Right atrium auricular region (tissue), 2 donors: ENCODE measurements at places on chromosomes 13 and 19. TPM values are rescaled to one million over a fixed set of nuclear protein-coding genes. Genes with fewer than 3 reads are reported as not detected.
A peak's percentile ranks its signal among the peaks of the same experiment; 100 is the strongest.

The ZNF709 gene
- total RNA-seq: 1.6 TPM

The TM9SF2 gene
- 60.6 TPM for total RNA-seq

The ZSCAN1 gene
- total RNA-seq: not detected

The KCNN1 gene
- 0.63 TPM for total RNA-seq

The ZNF497 gene
- total RNA-seq: 0.56 TPM

The RASGRP4 gene
- 2.9 TPM for total RNA-seq

The GZMM gene
- total RNA-seq: not detected

DNA sequence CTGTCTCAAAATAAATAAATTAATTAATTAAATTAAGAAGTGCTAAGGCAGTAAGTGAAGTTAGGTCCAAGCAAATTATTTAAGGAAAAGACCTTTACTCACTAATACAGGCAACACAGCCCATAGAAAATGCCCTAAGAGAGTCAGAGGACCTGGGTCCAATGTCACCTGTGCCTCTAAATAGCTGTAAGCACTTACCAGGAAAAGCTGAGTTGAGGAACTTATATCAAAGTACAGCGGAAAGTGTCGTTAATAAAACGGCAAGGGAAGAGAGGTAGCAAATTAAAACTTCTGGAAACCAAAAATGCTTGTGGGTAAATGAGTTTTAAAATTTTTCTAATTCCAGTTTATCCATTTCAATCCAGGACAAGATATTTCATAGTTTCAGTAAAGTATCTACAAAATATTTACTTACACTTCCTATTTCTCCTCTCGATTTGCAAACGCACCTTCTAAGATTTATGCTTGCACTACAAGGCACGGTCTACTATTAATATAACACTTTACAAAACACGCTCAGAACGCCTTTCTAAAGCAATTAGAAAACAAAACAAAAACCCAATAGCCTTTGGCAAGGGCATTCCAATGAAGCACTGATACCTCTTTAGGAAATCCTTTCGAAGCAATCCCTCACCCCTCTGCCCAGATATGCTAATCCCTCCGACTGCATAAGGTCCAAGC is 963 bp downstream of the VPS36 start:
- H3K27ac ChIP-seq: peak overlapping the region; percentile 94
- H3K4me3 ChIP-seq: peak overlapping the region; percentile 67
- no peaks in the 10 kb centered on the region for H3K4me1 ChIP-seq
- no peak for DNase-seq
- H3K36me3 ChIP-seq: no peaks in the 10 kb centered on the region

DNA sequence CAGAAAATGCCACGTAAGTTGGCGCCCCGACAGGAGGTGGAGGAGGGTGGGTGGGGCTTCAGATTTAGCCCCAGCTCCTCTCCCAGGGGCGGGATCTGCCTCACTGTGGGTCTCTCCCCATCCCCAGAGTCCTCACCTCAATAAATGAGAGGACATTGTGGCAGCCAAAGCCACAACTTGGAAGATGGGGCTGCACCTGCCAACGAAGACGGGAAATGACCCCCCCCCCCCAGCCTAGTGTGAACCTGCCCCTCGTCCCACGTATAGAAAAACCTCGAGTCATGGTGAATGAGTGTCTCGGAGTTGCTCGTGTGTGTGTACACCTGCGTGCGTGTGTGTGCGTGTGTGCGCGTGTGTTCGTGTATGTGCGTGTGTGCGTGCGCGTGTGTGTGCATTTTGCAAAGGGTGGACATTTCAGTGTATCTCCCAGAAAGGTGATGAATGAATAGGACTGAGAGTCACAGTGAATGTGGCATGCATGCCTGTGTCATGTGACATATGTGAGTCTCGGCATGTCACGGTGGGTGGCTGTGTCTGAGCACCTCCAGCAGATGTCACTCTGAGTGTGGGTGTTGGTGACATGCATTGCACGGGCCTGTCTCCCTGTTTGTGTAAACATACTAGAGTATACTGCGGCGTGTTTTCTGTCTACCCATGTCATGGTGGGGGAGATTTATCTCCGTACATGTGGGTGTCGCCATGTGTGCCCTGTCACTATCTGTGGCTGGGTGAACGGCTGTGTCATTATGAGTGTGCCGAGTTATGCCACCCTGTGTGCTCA is 1.5 kb upstream of the TRAPPC5 start:
- H3K27me3 ChIP-seq: no peaks in the 10 kb centered on the region
- H3K4me3 ChIP-seq: no peak overlapping the region
- no peak for DNase-seq
- no peak overlapping the region for H3K27ac ChIP-seq

- DNase-seq: no peak
- no peaks in the 10 kb centered on the region for H3K27me3 ChIP-seq
- H3K27ac ChIP-seq: no peak overlapping the region
- H3K4me1 ChIP-seq: no peaks in the 10 kb centered on the region
- H3K4me3 ChIP-seq: no peak overlapping the region
- no peaks in the 10 kb centered on the region for H3K36me3 ChIP-seq
Measured at GRCh38 chr13:28540612-28541011, 45.7 kb upstream of the FLT1 start.

DNA sequence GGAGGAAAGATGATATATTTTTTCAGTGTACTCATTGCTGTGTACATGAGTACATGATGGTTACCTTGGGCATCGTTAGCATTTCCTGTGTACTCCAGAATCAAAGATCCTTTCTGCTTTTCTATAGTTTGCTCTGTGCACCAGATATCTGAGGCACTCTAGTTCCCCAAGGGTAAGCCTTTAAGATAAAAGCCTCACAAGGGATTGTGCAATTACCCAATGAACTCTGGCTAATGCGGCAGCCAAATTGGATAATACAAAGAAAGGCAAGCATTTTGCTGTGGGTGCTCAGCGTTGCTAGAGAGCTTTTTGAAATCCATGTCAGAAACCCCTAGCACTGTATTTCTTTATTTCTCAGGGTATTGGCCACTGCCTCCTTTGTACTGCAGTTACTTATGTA is 2.9 kb downstream of the CYSLTR2 start:
- no peak overlapping the region for H3K27ac ChIP-seq
- H3K27me3 ChIP-seq: no peaks in the 10 kb centered on the region

DNA sequence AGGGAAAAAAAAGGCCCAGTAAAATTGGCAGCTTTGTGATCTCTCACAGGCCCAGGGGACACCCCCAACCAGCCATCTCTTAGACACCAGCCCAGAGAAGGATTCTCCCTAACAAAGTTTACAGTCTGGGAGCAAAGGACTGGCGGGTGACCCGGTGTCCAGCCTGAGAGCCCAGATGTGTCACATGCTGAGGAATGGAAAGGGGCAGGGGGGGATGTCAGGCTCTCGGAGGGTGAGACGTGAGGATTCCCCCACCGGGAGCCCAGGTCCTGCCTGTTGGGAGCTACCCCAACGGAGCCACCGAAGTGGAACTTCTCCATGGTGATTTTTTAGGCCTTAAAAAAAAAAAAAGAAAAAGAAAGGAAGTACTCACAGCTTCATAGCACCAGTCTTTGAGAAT is 4.8 kb upstream of the CTXN1 start:
- peaks cover 55% of the 10 kb centered on the region for H3K36me3 ChIP-seq
- no peaks in the 10 kb centered on the region for H3K27me3 ChIP-seq
- no peak overlapping the region for H3K27ac ChIP-seq
- H3K4me1 ChIP-seq: peaks cover 38% of the 10 kb centered on the region

DNA sequence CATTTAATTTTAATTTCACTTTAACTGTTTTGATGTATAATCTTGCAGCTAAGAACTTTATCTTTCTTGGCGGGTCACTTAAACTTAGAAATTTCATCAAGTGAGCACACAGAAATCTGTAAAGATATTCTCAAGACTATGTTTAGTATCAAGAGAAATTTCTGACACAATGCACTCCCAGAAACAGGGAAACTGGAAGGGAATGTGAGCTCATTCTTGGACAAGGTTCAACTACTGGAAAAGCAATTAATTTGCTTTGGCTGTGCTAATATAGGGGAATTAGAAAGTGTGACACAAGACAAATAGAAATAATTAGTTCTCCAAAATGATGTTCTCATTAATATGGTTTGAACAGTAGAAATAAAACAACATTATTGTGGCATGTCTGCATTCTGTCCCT is 402.3 kb downstream of the DACH1 start:
- H3K4me3 ChIP-seq: no peak overlapping the region
- H3K36me3 ChIP-seq: no peaks in the 10 kb centered on the region
- DNase-seq: no peak
- no peak overlapping the region for H3K27ac ChIP-seq
- no peaks in the 10 kb centered on the region for H3K27me3 ChIP-seq

DNA sequence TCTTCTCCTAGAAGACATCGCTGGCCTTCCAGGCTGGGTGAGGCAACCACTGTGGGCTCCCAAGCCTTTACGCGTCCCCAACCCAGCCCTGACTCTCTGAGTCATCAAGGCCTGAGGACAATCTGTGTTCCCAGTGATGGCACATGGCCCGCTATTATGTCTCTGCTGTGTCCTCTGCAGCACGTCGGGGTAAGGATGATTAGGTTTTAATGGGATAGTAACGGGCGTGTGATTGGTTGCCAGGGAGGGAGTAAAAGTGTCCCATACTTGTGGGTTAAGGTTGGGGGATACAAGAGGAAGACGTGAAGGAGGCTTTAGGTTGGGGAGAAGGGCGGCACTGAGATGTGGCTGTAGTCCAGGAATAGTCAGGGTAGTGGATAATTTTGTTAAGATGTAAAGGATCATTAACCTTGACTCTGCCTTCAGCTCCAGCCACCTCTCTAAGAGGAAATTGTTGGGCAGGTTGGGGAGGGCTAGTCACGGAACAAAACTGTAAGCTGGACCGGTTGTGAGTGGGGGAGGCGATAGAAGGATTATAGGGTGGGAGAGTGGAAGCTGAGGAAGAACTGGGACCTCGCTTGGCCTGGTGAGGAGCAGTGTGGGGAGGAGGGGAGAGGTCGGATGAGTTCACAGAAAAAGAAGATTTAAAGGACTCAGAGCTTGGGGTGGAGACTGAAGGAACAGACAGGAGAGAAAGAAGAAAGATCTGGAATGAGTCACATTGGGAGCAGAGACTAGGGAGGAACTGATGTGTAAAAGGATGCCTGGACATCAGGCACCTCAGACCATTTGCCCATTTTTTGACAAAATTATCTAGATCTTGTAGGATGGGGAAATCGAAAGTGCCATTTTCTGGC is 27.9 kb upstream of the IGFL1 start:
- H3K4me3 ChIP-seq: no peak overlapping the region
- H3K27ac ChIP-seq: no peak overlapping the region
- no peaks in the 10 kb centered on the region for H3K36me3 ChIP-seq
- DNase-seq: no peak

DNA sequence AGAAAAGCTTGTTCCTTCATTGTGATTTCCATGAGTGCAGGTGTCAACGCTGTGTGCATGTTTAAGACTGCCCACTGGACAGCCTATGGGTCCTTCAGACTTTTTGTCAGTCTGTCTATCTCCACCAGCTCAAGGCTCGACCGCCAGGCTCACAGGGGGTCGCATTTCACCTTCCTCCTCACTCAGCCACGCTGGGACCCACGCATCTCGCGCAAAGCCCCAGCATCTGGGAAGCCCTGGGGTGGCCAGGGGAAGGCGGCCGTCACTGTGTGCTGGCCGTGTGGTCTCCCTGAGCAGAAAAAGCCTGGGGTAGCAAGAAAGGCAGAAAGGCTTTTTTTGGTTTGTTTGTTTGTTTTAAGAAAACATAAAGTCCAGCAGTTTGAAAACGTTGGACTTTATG is 48.5 kb downstream of the KLF2 start:
- H3K36me3 ChIP-seq: peaks cover 47% of the 10 kb centered on the region
- no peak overlapping the region for H3K4me3 ChIP-seq
- DNase-seq: no peak
- peak overlapping the region; percentile 31 for H3K27ac ChIP-seq

GRCh38 chr19:16405797-16406196 is 66.0 kb downstream of the EPS15L1 start:
- H3K36me3 ChIP-seq: peaks cover 69% of the 10 kb centered on the region
- H3K27ac ChIP-seq: no peak overlapping the region
- peaks cover 5% of the 10 kb centered on the region for H3K4me1 ChIP-seq
- DNase-seq: no peak
- H3K27me3 ChIP-seq: no peaks in the 10 kb centered on the region
- no peak overlapping the region for H3K4me3 ChIP-seq

GRCh38 chr19:45074744-45075300 is 1.5 kb downstream of the ZNF296 start:
- peak overlapping the region; percentile 59 for H3K4me3 ChIP-seq
- H3K27ac ChIP-seq: peak overlapping the region; percentile 51
- H3K27me3 ChIP-seq: no peaks in the 10 kb centered on the region
- peaks cover 19% of the 10 kb centered on the region for H3K36me3 ChIP-seq
- H3K4me1 ChIP-seq: no peaks in the 10 kb centered on the region
- DNase-seq: no peak

- H3K4me3 ChIP-seq: no peak overlapping the region
- H3K27me3 ChIP-seq: no peaks in the 10 kb centered on the region
- no peak overlapping the region for H3K27ac ChIP-seq
- H3K4me1 ChIP-seq: no peaks in the 10 kb centered on the region
Measured at GRCh38 chr19:15971224-15971780, 22.5 kb downstream of the OR10H4 start.

DNA sequence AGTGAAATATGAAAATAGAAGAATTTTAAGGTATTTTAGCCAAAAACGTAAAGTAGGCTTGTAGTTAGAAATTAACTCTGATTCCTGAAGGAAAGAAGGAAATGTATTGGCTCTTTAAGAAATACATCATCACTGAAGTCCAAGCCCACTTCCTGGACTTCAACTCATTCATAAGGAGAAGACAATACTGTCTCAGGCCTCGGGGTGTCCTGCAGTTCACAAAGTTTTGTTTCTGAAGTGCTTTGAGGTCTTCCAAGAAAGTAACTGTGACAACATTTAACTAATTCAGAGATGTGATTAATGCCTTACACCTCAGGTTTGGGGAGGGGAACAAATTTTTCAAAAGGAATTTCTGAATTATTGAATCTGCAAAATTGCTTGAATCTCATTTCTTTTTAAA is 65.8 kb upstream of the STARD13 start:
- H3K4me1 ChIP-seq: peaks cover 32% of the 10 kb centered on the region
- H3K27me3 ChIP-seq: no peaks in the 10 kb centered on the region
- H3K36me3 ChIP-seq: no peaks in the 10 kb centered on the region
- peak overlapping the region; percentile 91 for H3K27ac ChIP-seq

GRCh38 chr13:37690361-37690760 is 91.8 kb upstream of the POSTN start:
- no peak for DNase-seq
- H3K4me1 ChIP-seq: no peaks in the 10 kb centered on the region
- no peaks in the 10 kb centered on the region for H3K36me3 ChIP-seq
- H3K27ac ChIP-seq: no peak overlapping the region

DNA sequence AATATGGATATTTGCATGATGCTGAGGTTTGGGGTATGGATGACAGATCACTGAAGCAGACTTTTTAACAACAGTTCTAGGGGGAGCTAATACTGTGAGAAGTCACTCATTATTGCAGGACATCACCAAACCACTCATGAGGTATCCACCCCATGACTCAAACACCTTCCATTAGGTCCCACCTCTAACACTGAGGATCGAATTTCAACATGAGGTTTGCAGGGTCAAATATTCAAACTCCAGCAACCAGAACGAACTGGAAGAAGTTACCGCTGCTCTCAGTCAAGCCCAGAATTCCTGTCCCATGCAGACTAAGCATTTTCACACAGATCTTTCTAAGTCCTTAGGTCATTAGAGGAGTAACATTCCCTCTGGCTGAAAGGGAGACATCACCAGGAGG is 758.9 kb downstream of the UQCRFS1 start:
- H3K36me3 ChIP-seq: no peaks in the 10 kb centered on the region
- no peak for DNase-seq
- H3K4me1 ChIP-seq: no peaks in the 10 kb centered on the region
- H3K27me3 ChIP-seq: no peaks in the 10 kb centered on the region
- H3K27ac ChIP-seq: no peak overlapping the region
- no peak overlapping the region for H3K4me3 ChIP-seq
